Camera-type eye (tissue), 1 donor: ENCODE measurements at places on chromosomes 2 and 18. TPM values are rescaled to one million over a fixed set of nuclear protein-coding genes. Genes with fewer than 3 reads are reported as not detected.

The ALK gene
- 9.5 TPM for total RNA-seq

The GAD1 gene
- 25.1 TPM for total RNA-seq

The PER2 gene
- 18.4 TPM for total RNA-seq

The ERFE gene
- total RNA-seq, result 1.4 TPM

The MYO7B gene
- total RNA-seq, result 0.60 TPM

The MOGAT1 gene
- total RNA-seq, result not detected

The SLC5A7 gene
- total RNA-seq, result 1.1 TPM

The SGPP2 gene
- 2.0 TPM for total RNA-seq

The GDF7 gene
- total RNA-seq, result 1.9 TPM

The MFF gene
- total RNA-seq, result 115 TPM

The DGUOK gene
- total RNA-seq, result 39.1 TPM

The CRYBA2 gene
- total RNA-seq, result 1,526 TPM

The STON1 gene
- 81.0 TPM for total RNA-seq

The PFN4 gene
- 4.1 TPM for total RNA-seq

The CLASP1 gene
- total RNA-seq, result 201 TPM

The TTC39C gene
- total RNA-seq, result 32.9 TPM

The FBXO48 gene
- total RNA-seq, result 1.7 TPM

The UGT1A1 gene
- total RNA-seq, result not detected

The FRZB gene
- 66.1 TPM for total RNA-seq

The GLS gene
- 214 TPM for total RNA-seq

The VWC2L gene
- 11.5 TPM for total RNA-seq

The GAL3ST2 gene
- total RNA-seq, result 0.71 TPM

The RAB27B gene
- total RNA-seq, result 8.7 TPM

The CARF gene
- total RNA-seq, result 31.7 TPM

The G6PC2 gene
- 4.2 TPM for total RNA-seq

The CCDC88A gene
- 406 TPM for total RNA-seq

The MOCOS gene
- 1.2 TPM for total RNA-seq

The NT5DC4 gene
- total RNA-seq, result 0.22 TPM

The POTEC gene
- not detected for total RNA-seq

The FOXD4L1 gene
- total RNA-seq, result not detected

The ATIC gene
- 28.0 TPM for total RNA-seq

The MALT1 gene
- total RNA-seq, result 76.1 TPM

The ANKAR gene
- total RNA-seq, result 37.9 TPM

The GAREM1 gene
- 10.3 TPM for total RNA-seq

The FHOD3 gene
- total RNA-seq, result 49.9 TPM

The HOXD10 gene
- 0.16 TPM for total RNA-seq

The BMP10 gene
- not detected for total RNA-seq

The ABCG8 gene
- 0.27 TPM for total RNA-seq

The RUFY4 gene
- not detected for total RNA-seq

The CGREF1 gene
- total RNA-seq, result 12.1 TPM

The EPB41L3 gene
- 103 TPM for total RNA-seq

The POMC gene
- 3.4 TPM for total RNA-seq
